ENCODE measurements at places on chromosomes 1 and 21.
A peak's percentile ranks its signal among the peaks of the same experiment; 100 is the strongest.

- no peak for DNase-seq
Observed at GRCh38 chr1:168084396-168085231, 52.1 kb downstream of the GPR161 start.

GRCh38 chr1:163442895-163443294 is 121.1 kb downstream of the NUF2 start:
- DNase-seq: no peak

- DNase-seq: peak; percentile 84
Observed at GRCh38 chr1:147539122-147539575, 2.2 kb upstream of the BCL9 start.

GRCh38 chr1:21669258-21670058 is at the start of gene RAP1GAP:
Gene RAP1GAP (minus strand): TSS chr1:21669357. CDS start chr1:21620032, 49,325 bp downstream.
- DNase-seq: no peak

DNA sequence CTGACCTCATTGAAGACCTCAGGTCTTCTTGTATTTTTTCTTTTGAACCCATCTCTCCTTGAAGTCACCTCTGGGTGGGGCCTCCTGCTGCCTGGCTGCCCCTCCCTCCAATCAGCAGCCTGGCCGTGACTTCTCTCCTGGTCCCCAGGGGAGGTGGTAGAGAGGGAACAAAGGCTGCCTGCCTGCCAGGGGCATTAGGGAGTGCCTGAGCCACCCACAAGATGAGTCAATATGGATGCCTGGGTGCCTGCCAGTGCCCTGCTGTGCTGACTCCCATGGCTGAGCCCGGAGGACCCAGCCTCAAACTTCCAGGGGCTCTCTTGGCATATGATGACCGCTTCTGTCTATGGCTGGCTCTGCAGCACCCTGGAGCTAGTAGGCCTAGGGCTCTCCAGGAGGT is 5.3 kb upstream of the CDCP2 start:
- no peak for DNase-seq

GRCh38 chr1:184685116-184685515 is 69.5 kb downstream of the EDEM3 start:
- DNase-seq: no peak

- no peak for DNase-seq
Observed at GRCh38 chr1:205701420-205701819, 21.1 kb upstream of the SLC45A3 start.

GRCh38 chr21:45880097-45881068 is 101.2 kb upstream of the COL6A1 start:
- no peak for DNase-seq

GRCh38 chr1:67162954-67163353 is 3.3 kb upstream of the IL23R start:
- no peak for DNase-seq

DNA sequence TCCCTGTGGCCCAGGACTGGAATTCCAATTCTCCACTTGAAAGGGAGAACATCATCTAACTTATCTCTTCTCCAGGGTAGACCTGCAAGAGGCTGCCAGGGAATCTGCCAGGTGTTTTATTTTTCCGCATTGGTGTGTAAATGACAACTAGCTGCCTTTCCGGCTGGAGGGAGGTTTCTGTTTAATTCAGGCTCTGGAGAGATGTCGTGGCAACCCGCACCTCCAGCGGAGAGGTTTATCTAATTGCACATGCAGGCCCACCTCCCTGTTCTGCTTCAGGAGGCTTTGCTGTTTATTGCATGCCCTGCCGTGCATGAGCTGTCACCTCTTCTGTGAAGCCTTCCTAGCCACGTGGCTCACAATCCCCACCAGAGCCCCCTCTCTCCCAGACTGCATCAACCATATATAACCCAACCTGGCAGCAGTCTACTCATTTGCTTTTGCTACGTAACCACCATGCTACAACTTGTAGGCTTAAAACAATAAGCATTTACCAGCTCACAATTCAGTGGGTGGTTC is 151.6 kb downstream of the C1orf94 start:
- no peak for DNase-seq

- no peak for DNase-seq
Observed at GRCh38 chr1:201648066-201648906, 109.4 kb downstream of the NAV1 start.

DNA sequence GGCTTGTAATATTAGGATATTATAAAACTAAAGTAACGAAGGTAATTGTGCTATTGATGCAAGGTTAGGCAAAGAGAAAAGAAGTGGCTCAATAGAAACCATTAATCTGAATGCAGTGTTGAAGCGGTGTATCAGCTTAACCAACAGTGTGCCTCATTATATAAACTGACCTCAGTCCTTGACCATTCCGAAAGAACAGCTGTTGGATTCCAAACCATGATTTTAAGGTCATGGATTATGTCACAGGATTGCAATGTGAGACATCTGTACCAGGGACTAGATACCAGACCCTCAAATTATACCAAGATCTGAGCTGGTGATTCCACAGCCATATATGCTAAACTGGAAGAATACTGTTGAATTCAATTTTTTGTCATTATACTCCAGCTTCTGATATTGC is 134.2 kb upstream of the HP1BP3 start:
- no peak for DNase-seq

DNA sequence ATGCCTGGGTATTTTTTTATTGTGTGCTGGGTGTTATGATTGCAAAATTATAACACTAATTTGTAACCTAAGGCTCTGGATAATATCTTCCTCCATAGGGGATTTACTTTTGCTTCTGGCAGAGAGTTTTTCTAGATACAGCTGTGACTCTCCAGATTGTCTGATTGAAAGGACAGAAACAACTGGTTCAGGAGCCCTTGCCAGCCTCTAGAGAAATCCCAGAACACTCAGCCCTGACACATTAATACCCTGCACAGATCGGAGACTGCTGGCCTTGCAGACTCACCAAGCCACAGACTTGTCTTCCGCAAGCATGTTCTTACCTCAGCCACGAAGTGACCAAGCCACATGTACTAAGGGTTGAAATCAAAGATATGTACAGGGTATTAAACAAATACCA is 10.7 kb downstream of the C1orf146 start:
- no peak for DNase-seq

DNA sequence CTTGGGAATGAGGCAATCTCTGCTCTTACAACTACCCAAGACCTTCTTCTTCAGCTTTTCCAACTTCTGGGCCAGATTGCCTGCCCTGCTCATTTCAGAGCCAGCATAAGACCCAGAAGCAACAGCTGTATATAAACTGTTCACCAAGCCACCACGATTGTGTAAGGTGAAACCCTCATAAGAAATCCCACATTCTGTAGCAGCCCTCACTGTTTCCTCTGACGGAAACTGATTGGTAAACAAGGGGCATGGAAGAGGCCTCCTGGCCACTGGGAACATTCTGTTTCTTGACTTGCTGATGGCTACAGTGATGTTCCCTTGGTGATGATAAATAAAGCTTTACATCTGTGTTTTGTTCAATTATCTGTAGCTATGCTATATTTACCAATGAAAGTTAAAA is 39.7 kb upstream of the EXO1 start:
- DNase-seq: no peak

DNA sequence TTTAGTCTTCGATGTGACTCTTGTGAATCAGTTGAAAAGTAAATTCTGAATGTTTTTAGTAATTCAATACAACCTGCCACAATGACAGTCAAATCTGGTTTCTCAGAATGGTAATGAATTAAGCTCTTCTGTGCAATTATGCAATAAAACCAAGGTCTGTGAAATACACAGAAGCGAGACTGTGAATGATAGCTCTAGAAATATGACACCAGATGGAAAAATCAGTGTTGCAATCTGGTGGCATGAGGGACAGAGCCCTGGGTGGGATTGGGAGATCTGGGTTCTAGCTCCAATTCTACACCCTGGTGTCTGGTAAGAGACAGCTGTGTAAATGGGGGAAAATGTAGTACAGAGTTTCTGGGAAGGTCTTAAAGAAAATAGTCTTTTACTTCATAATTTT is 586.4 kb upstream of the ZRANB2 start:
- no peak for DNase-seq

GRCh38 chr21:30345014-30345413 is 3.4 kb downstream of the KRTAP23-1 start:
- no peak for DNase-seq

DNA sequence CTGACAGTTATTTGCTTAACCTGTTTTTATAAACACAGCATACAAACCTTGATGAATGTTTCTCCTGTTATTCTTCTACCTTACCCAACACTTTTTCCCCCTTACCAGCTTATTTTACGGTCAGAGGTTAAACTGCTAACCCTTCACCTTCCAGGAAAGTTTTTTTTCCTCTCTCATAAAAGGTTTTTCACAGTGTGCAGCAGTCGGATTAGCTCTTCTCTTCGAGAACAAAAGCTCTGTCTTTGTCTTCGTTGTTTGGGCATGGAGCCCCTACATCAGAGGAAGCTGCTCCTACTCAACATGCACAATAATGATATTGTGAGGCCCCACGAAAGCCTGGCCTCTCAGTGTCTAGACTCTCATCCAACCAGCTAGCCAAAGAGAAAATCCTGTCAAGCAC is 42.0 kb downstream of the DENND1B start:
- no peak for DNase-seq

DNA sequence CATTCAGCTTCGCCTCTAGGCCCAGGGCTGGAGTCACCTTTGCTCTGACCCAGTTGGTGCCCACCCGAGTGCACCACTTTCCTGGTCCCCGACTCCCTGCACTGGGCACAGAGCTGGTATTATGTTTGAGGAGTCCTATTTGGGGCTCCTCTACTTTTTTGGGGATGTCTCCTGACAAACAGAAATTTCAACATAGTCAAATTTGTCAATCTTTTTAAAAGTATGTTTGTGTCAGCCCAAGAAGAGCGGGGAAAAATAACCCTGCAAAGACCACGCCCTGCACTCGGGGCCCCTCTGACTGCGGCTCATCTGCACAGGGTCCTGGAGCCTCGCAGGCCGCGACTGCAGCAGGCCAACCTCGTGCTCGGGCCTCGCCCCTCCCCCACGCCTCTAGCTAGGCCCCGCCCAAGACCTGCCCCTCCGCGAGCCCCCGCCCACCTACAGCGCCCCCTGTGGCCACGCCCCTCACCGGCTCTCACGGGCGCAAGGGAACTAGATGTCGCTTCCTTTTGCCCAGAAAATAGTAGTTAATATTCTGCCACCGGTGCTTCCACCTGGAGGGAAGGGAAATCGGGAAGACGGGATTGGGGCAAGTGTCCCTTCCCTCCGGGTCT is 11.4 kb downstream of the FAM229A start:
- no peak for DNase-seq

GRCh38 chr1:223831755-223832636 is 13.8 kb downstream of the TP53BP2 start:
- no peak for DNase-seq

GRCh38 chr1:226722901-226723656 is 16.0 kb downstream of the ITPKB start:
- DNase-seq: no peak

- no peak for DNase-seq
Observed at GRCh38 chr1:5681654-5682053, 310.6 kb downstream of the NPHP4 start.

GRCh38 chr1:109290998-109291397 is 8.1 kb upstream of the PSRC1 start:
- DNase-seq: no peak

GRCh38 chr1:77608893-77609292 is 73.6 kb downstream of the ZZZ3 start:
- no peak for DNase-seq

- no peak for DNase-seq
Observed at GRCh38 chr1:164272156-164272555, 286.8 kb upstream of the PBX1 start.

DNA sequence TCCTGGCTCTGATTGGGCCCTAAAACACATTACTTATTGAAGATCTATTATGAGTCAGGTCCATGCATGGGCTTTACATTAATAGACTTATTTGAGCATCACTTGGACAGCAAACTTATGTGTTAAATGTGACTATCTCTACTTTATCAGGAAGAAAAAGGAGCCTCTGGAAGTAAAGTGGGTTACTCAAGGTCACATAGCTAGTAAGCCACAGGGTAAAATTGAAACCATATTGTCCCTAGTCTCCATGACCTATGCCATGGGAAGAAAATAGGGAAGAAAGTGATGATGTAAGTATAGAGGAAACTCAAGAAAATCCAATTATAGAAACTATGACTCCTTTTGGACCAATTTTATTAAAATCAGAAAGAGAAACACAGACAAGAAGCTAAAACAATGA is 555.3 kb downstream of the NUF2 start:
- no peak for DNase-seq

DNA sequence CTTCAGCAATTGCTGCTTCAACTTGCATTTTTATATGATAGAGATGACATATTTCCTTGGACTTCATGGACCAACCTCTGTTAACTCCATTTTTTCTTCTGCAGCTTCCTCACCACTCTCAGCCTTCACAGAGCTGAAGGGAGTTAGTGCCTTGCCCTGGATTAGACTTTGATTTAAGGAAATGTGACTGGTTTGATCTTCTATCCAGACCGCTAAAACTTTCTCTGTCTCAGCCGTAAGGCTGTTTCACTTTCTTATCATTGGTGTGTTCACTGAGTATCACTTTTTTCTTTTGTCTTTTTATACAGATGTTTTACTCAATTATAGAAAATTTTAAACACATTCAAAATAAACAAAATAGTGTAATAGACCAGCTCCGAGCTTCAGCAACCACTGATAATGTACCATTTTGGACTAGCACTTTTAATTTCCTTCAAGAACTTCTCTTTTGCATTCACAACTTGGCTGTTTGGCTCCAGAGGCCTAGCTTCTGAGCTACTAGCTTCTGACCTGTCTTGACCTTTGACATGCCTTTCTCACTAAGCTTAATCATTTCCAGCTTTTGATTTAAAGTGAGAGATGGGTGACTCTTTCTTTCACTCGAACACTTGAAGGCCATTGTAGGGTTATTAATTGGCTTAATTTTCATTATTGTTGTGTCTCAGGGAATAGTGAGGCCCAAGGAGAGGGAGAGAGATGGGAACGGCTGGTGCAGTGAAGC is 9.3 kb downstream of the NEK7 start:
- no peak for DNase-seq

DNA sequence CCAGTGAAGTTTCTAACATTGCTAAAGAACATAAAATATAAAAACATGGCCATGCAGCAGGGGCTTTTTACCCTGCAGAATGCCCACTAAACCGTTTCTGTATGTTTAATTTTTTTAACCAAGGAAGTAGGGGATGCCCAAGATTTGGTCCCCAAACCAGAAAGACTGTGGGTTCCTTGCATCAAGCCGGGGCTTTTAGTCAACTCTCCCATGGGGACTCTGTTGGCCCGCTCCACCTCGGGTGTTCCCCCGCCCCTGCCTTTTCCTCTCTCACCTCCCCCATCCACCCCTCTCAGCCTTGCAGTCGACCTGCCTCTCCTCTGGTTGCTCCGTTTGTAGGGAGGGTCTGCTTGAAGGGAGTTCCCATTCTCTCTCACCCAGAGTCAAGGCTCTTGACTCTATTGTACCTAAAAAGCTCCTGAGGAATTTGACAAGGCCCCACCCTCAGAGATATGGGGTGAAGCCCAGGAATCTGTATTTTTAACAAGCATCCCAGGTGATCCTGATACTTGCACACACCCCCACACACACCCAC is 117.5 kb downstream of the TOMM20 start:
- DNase-seq: no peak

DNA sequence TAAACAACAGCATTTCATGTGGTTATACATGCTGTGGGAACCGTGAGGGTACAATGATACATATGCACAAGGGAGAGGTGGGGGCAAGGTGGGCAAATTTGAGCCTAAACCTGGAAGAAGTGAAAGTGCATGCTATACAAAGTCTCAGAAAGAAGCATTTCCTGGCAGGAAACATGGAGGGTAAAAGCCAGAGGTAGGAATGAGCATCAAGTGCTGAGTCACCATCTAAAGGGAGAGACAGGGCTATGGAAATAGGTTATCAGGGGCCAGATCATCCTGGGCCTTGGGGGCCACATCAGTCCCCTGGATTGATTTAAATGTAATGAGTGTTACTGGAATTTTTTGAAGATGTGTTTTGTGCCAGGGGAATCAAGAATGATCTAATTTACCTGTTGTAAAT is 60.1 kb upstream of the DAB1 start:
- DNase-seq: no peak
